LoVo (cell line): ENCODE measurements at places on chromosomes 7 and 10.

DNA sequence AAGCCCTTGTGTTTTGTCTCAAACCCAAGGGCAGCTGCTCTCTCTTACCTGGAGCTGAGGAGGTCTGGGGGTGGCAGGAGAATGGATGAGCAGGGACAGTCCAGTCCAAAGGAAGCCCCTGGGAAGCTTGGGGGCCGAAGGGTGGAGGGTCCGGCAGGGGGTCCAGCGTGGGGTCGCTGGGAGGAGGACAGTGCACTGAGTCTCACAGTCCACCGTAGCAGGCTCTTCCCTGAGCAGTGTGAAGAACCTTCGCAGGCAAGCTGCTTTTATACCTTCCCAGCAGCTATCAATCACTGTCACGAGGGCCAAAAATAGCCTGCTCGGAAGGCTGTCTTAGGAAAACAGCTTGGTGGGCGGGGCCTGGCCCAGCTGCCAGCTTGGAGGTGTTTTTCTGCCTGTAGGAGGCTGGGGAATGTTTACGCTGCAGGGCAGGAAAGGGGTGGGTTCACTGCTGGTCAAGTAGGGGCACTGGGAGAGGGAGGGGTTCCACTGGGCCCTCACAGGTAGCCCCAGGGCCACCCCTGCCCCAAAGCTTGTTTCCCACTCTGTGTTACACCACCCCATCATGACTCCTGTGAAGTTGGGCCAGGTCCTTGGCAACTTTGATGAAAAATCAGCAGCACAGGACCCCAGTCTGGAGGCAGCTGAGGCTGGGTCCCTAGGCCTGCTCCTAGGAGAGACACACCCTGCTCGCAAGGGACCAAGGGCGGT lies at the start of gene DEPP1:
TSS of gene DEPP1 (minus strand) at position 240 of the 711 bp plus-strand sequence. CDS start 779 bp downstream, outside the sequence.
- peak; percentile 84 for DNase-seq

GRCh38 chr7:138864667-138865066 lies 66.7 kb upstream of the ATP6V0A4 start:
- peak; percentile 68 for DNase-seq

DNA sequence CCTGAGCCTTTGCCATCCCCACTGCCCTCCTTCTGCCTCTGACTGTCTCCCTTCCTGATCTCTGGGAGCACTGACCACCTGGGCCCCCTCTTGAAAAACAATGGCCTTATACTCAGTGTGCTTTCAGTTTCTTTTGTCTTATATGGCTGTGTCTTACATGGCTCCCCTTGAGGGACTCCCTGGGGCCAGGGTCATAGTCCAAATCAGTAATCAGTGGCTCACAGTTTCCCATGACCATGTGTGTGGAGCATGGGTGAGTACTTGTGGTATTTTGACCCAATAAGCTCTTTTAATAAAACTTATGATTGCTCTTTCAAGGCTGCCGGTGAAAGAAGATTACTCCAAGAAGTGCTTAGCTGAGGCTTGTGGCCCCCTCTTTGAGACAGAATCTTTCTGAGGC lies 62.4 kb upstream of the PCBD1 start:
- no peak for DNase-seq

DNA sequence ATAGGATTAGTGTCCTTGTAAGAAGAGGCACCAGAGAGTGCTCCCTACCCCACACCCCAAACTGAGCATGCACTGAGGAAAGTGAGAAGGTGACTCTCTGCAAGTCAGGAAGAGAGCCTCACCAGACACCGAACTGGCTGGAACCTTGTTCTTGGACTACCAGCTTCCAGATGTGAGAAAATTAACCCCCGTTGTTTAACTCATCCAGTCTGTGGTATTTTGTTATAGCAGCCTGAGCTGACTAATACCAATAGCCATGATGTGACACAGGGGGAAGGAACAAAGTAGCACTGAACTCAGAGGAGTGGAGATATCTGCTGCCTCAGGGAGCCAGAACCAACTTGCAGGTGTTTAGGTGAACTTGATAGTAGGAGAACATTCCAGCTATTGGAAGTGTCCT lies 415.2 kb upstream of the ZMIZ1 start:
- DNase-seq, result no peak

- DNase-seq, result no peak
Measured at GRCh38 chr10:108789919-108790318, 1133.4 kb downstream of the XPNPEP1 start.

DNA sequence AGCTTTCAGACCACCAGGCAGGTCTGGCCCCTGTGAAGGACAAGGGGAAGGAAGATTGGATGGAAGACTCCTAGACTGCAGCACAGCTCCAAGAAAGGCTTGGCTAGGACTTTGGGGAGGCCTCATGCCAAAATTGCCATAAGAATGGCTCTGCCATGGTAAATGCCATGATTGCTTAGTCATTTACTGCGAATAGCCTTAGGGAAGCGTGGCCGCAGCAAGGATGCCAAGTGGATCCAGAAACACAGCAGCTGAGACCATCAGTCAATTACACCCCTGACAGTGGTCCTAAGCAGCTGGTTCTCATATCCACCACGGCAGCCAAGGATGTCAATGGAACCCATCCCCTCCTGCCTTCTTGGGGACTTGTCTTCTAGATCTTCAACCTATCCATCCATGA lies 88.2 kb upstream of the AUTS2 start:
- no peak for DNase-seq

GRCh38 chr7:150515248-150516147 lies 826 bp downstream of the GIMAP7 start:
- DNase-seq, result no peak

GRCh38 chr10:13852872-13853271 lies 266.1 kb downstream of the PRPF18 start:
- DNase-seq, result no peak
